ENCODE measurements at places on chromosomes 2 and 18.
A peak's percentile ranks its signal among the peaks of the same experiment; 100 is the strongest.

DNA sequence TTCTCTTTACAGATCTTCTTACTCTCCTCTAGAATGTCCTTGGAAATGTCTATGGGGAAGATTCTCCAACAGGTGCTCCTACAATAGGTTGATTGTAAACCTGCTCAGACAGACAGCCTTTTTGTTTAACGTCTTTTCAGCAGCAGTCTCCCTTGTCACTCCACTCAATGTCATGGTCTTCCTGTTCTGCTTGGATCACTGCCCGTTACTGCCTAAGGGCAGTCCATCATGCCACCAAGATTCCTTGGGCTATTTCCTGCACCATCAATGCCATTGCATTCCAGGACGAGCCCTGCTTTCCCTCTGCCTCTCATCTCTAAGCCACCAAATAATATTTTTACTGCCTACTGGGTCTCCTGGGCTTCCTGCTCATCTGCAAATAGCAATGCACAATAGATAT, 97.4 kb upstream of the GALNT5 start:
- no peak for DNase-seq

DNA sequence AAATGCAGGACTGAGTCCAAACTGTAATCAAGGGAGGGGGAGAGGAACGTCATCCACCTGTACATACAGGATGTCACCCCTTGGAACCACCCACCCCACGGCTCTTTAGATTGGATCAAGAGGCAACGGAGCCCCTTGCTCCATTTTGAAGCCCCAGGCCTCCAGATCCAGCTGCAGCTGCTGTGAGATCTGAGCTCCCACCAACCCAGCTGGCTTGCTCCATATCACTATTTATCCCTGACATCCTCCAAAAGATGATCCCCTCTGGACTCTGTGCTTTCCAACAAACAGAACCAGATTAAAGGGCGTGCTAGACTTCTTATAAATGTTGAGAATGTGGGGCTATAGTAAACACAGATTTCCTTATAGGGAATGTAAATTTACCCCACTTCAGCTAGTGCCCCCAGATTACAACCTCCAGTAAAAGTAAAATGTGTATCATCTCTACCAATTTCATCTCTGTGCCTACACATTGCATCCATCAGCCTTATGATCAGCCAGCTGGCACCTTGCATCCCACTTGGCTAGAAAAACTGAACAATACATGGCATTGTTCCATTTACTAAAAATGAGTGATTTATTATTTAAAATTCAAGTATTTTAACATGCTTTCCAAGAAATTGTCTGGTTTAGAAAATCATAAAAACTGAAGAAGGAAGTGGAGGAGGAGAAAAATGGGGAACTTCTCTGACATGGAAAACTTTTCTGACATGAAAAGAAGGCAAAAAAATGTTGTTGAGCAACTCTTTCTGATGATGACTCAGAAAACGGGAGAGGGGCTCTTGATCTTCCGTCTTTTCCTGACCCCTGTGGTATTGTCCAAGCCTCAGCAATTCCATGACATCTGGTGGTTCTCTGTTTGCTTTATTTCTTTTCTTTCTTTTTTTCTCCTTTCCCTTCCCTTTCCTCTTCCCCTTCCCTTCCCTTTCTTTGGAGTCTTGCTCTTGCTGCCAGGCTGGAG, 262.6 kb upstream of the THUMPD2 start:
- peak; percentile 76 for DNase-seq

GRCh38 chr2:64374686-64375085, 79.3 kb upstream of the LGALSL start:
- DNase-seq = peak; percentile 37

DNA sequence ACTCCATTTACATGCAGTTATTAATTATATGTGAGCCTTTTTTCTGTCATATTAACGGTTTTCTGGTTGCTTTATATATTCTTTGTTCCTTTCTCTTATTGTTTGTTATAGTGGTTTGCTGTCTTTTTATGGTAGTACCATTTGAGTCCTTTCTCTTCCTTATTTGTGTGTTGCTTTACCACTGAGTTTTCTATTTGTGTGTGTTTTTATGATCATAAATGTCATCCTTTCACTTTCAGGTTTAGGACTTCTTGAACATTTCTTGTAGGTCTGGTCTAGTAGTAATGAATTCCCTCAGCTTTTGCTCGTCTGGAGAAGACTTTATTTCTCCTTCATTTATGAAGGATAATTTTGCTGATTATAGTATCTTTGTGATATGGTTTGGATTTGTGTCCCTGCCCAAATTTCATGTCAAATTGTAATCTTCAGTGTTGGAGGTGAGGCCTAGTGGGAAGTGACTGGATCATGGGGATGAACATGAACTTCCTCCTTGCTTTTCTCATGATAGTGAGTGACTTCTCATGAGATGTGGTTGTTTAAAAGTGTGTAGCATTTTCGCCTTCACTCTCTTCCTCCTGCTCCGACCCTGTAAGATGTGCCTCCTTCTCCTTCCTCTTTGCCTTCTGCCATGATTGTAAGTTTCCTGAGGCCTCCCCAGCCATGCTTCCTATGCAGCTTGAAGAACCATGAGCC, 11.5 kb downstream of the GCC2 start:
- DNase-seq = no peak

DNA sequence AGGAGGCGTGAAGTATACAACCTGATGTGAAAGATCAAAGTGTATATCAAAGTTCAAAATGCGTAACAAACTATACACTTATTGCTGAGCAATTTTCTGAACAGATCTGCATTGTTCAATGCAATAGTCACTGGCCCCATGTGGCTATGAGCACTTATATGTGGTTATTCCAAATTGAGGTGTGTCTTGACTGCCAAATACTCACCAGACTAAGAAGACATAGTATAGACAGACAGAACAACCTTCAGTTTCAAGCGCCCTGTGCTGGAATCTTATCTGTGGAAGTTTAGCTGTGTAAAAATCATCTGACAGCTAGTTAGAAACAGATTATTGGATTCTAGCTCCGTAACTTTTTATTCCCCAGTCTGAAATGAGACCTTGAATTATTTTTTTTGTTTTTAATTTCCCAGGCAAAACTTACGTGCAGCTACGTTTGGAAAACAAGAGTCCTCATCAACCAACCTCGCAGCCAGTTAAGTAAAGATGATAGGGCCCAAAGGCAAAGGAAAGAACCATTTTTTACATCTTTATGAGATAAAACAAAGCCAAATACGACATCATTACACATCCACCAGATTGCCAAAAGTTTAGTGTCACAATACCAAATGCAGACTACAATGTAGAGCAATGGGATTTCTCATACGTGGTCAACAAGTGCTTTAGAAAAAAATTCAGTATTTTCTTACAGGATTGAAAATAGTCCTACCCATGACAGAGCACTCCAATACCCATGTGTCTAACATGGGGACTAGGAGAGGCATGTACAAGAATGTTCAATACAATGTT, 37.2 kb downstream of the MBOAT2 start:
- no peak for DNase-seq

- no peak for DNase-seq
Measured at GRCh38 chr2:43169099-43169945, 57.1 kb downstream of the ZFP36L2 start.

DNA sequence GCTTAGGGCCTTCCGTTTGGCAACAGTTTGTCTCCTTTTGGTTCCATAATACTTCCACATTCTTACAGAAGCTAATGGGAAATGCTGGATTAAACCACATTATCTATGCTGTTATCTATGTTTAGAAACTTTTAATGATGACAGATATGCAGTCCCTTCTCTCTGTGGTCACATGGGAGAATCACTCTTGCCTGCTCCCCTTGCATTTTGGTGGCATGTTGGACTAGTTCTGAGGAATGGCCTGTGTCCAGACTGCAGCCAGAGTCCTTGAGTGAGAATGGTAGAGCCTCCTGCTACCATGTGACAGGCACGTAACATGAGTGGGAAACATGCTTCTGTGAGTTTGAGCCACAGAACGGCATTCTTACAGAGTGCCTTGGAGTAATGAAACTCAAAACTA, 19.2 kb downstream of the SPTBN1 start:
- no peak for DNase-seq

GRCh38 chr2:217834744-217835513, 167.9 kb downstream of the TNS1 start:
- DNase-seq = no peak

- DNase-seq = peak; percentile 21
Measured at GRCh38 chr2:207040696-207041095, 101.4 kb downstream of the CPO start.

- no peak for DNase-seq
Measured at GRCh38 chr2:96344011-96344410, 8.4 kb downstream of the NCAPH start.

DNA sequence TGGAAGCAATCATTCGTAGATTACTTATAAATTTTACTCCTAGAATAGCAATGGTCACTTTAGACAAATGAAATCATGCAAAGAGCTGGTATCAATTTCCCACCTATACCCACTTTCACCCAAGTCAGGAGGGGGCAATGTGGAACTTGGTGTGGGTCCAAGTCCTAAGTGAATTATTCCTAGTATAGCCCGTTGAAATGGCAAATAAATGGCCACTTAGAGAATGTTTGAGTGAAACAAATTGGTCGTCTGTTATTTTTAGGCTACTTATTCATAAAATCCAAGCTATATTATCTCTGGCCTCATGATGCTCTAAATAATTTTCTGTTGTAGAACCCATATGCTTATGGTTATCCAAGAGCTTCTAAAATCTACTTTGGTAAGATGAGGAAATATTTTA, 98.1 kb downstream of the MYO3B start:
- no peak for DNase-seq

DNA sequence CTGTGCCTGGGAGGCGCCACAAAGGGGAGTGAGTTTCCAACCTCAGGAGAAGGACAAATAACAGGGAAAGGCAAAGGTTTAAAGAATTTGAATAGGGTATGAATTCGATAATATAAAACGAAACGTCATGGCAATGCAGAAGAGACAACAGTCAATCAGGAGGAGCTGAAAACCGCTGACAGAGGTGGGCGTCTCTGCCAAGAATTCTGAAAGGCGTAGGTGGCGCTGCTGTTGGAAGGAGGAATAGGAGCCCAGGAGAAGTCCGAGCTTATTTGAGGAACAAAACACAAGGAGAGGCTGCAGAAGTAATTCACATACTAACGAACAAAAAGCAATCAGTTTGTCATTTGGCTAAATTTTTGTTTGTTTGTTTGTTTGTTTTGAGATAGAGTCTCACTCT, 485.8 kb upstream of the POU3F3 start:
- DNase-seq = no peak

DNA sequence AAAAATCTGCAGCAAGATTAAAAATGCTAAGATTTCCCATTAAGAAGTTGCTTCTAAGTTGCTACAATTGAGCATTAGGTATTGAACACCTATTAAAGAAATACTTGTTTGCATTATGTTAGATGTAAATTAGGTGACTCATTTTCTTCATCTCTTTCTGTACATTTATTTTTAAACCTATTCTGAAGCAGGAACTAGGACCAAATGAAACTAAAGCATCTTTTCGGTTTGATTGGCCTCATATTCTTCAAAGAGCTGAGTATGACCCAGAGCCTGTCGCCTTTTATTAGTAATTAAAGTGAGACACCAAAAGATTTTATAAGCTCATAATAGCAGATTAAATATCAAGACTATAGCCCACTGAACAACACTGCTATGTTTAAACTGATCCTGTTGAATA, 83.4 kb upstream of the ZEB2 start:
- DNase-seq = no peak

DNA sequence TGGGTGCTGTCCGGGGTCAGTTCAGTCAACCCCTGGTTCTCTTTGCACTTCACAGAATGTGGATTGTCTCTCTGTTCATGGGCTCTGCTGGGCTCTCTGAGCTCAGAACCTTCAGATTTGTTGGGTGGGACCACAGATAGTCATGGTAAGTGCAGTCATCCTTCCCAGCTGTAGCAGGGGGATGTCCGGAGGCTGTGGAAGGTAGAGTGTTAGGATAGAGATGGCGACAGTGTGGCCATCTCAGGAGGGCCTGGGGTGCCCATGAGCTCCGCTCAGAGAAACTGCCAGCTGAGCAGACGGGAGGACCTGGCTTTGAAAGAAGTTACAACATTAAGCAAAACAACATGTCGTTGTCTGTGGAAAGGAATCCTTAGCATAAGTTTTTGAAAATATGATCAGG, 149.8 kb downstream of the FAM210A start:
- DNase-seq = no peak

- no peak for DNase-seq
Measured at GRCh38 chr2:133193544-133194361, 374.5 kb downstream of the NCKAP5 start.

Data from muscle of back (tissue), 13 donors.